ENCODE measurements at places on chromosomes 4 and X. TPM values are rescaled to one million over a fixed set of nuclear protein-coding genes. Genes with fewer than 3 reads are reported as not detected.

Gene PPID
- total RNA-seq = 67.2 TPM

DNA sequence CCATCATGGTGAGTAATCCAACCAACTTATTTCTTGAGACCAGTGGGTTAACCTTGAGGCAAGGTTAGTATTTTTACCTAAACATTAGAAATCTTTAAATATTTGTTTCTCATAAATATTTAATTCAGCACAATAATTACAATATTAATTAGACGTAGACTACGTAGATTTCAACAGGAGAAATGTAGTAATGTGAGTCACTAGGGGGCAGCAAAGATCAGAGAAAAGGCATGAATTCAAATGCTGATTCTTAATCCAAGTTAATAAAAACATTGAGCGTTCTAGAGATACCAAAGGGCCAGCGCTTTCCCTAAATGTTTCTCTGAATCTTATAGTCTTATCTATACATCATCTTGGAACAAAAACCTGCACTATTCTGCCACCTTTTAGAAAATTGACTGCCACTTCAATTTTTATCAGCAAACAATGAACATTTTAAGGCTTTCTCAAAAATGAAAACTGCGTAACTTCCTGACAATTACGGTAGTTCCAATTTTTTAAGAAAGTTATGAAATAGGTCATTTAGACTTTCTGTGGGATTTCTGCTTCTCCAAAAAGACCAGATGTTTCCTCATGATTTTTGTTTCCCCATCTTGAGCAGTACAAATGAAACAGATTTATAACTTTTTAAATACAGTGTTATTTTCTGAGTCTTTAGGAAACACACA, 180.7 kb downstream of the GASK1B start:
- H3K27me3 ChIP-seq = no peaks in the 10 kb centered on the region
- H3K4me1 ChIP-seq = no peaks in the 10 kb centered on the region
- DNase-seq = no peak
- H3K36me3 ChIP-seq = no peaks in the 10 kb centered on the region
- no peak overlapping the region for H3K27ac ChIP-seq
- H3K4me3 ChIP-seq = no peak overlapping the region

GRCh38 chrX:150548251-150548650, 20.2 kb upstream of the MTM1 start:
- peak overlapping the region; percentile 33 for H3K27ac ChIP-seq
- peaks cover 26% of the 10 kb centered on the region for H3K4me1 ChIP-seq
- no peak for DNase-seq
- H3K4me3 ChIP-seq = peak overlapping the region; percentile 60
- H3K27me3 ChIP-seq = no peaks in the 10 kb centered on the region
- H3K36me3 ChIP-seq = no peaks in the 10 kb centered on the region

DNA sequence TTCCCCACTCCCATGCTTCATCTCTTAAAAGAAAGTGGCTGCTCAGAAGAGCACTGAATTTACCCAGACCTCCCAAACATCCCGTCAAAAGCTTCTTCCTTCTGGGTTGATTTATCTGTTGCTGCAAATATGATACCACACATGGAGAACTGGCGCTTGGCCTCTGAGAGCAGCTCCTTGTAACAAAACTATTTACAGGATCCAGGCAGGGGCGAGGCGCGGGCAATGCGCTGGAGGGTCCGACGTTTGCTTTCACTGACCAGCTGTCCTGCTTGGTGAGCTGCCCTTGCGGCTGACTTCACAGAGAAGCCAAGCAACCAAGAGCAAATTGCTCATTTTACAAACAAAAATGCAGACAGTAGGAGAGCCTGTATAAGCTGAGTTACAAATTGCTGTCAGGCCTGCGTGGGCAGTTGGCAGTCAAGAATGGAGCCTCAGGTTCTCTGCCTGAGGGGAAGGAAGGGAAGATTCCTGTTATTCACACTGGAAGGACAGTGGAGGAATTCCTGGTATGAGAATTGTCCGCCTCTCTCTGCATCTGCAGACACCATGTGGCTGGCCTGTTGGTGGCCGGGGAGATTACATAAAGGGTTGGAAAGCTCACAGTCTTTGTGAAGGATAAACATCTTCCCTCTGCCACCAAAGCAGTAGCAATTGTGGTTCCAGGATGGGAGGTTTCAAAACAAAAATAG, 192.2 kb upstream of the LEF1 start:
- H3K4me3 ChIP-seq = no peak overlapping the region
- H3K4me1 ChIP-seq = peaks cover 58% of the 10 kb centered on the region
- no peak overlapping the region for H3K27ac ChIP-seq
- H3K36me3 ChIP-seq = no peaks in the 10 kb centered on the region

Gene SLC9A7
- total RNA-seq = 17.7 TPM

Gene TCEAL1
- 8.4 TPM for total RNA-seq

GRCh38 chr4:184459413-184459812, 14.9 kb downstream of the IRF2 start:
- H3K4me3 ChIP-seq = peak overlapping the region; percentile 2
- DNase-seq = no peak
- peak overlapping the region; percentile 78 for H3K27ac ChIP-seq
- H3K4me1 ChIP-seq = peaks cover 69% of the 10 kb centered on the region
- peaks cover 7% of the 10 kb centered on the region for H3K36me3 ChIP-seq

GRCh38 chr4:152257601-152258066, 278.3 kb downstream of the FBXW7 start:
- H3K4me3 ChIP-seq = no peak overlapping the region
- H3K27ac ChIP-seq = no peak overlapping the region
- peaks cover 1% of the 10 kb centered on the region for H3K36me3 ChIP-seq
- DNase-seq = no peak
- H3K27me3 ChIP-seq = no peaks in the 10 kb centered on the region

Gene GYG2
- total RNA-seq = not detected

Gene ADH1B
- not detected for total RNA-seq

All from activated CD4-positive, alpha-beta memory T cell treated with anti-CD3 and anti-CD28 coated beads for 36 hours (primary cell).